Activated CD4-positive, alpha-beta T cell treated with anti-CD3 and anti-CD28 coated beads for 4 hours (primary cell): ENCODE measurements at places on chromosomes 1 and 21.

GRCh38 chr21:43851593-43851992 is 13.4 kb upstream of the AGPAT3 start:
- DNase-seq, result no peak

GRCh38 chr1:47409311-47410067 is 6.6 kb upstream of the FOXE3 start:
- DNase-seq, result no peak

DNA sequence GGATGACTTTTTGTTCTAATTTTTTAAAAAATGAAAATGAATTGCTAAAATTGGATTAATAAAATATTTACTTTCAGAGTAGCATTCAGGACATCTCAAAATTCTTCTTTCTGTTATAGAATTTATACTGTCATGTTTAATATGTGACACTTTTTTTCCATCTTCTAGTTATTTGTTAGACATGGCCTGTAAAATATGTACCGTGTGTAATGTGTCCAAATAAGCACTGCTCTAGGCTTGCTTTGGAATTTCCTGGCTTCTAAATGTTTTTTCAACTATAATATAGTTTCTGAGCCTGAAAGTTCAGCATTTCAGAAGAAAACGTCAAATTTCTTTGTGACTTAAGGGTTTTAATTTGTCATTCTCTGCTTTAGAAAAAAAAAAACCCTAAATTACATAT is 243.6 kb downstream of the DNM3 start:
- DNase-seq, result no peak

- no peak for DNase-seq
Measured at GRCh38 chr1:60791226-60791625, 291.1 kb upstream of the NFIA start.

DNA sequence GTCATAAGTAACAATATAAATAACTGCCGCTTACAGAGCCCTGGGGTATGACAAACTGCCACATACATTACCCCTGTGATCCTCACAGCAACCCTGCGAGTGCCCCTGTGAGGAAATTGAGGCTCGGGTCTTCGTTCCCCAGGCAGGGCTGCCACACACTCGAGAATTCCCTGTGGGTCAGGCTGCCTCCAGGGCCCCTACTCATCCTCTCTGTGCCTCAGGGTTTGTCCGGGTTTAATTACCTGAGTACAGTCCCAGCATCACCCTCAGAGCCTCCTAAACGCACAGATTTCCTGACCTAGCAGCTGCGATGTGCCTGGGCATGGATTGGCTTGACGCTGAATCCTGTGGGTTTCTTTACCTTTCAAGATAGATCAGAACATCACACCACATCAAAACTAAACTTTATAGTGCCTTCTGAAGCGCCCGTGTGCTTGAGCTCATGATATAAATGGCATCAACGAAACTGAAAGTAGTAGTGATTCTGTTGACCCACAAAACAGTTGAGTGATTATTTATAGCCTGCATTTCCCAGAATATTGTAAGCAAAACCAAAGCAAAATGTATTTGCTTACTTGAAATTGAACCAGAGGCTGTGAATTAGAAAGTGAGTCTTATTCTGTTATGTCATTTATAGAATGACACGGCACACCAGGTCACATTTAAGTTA is 14.0 kb downstream of the SLC37A1 start:
- DNase-seq, result peak; percentile 30

- no peak for DNase-seq
Measured at GRCh38 chr1:89476072-89476471, 48.6 kb upstream of the LRRC8B start.

- no peak for DNase-seq
Measured at GRCh38 chr1:226863446-226863845, 7.0 kb upstream of the PSEN2 start.

DNA sequence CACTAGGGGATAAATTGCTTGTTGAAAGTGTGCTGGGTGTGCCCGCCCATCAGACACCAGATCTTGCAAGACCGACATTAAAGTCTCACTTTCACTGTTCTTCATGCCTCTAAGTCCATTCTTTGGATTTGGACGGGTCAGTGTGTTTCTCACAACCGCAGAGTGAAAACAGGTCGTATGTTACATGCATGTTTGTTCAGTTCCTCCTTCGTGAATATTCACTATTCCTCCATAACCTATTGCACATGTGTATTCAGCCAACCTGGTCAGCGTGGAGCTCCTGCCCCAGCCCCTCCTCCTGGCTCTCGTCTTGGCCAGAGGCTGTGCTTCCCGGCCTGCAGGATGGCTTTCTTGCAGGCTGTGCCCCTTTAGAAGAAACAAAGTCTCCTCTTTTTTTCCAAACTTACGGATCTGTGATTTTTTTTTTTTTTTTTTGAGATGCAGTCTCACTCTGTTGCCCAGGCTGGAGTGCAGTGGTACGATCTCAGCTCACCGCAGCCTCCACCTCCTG is 2.2 kb upstream of the KRTAP10-6 start:
- no peak for DNase-seq

GRCh38 chr1:64493831-64494230 is 23.9 kb downstream of the CACHD1 start:
- no peak for DNase-seq

GRCh38 chr1:165575468-165576099 is 31.8 kb downstream of the LRRC52 start:
- no peak for DNase-seq

- no peak for DNase-seq
Measured at GRCh38 chr1:47985018-47985417, 12.2 kb downstream of the TRABD2B start.

GRCh38 chr1:157025385-157025784 is 20.2 kb downstream of the ARHGEF11 start:
- no peak for DNase-seq

DNA sequence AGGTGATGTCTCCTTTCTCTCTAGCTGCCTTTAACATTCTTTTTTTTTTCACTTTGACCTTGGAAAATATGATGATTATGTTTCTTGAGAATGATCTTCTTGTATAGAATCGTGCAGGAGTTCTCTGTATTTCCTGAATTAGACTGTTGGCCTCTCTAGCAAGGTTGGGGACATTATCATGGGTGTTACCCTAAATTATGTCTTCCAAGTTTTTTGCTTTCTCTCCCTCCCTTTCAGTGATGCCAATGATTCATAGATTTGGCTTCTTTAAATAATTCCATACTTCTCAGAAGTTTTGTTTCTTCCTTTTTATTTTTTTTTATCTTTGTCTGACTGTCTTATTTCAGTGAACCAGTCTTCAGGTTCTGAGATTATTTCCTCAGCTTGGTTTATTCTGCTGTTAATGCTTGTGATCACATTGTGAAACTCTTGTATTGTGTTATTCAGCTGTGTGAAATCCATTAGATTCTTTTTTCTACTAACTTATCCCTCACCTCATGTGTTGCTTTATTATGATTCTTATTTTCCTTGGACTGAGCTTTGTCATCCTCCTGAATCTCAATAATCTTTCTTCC is 268.4 kb upstream of the NRIP1 start:
- no peak for DNase-seq

DNA sequence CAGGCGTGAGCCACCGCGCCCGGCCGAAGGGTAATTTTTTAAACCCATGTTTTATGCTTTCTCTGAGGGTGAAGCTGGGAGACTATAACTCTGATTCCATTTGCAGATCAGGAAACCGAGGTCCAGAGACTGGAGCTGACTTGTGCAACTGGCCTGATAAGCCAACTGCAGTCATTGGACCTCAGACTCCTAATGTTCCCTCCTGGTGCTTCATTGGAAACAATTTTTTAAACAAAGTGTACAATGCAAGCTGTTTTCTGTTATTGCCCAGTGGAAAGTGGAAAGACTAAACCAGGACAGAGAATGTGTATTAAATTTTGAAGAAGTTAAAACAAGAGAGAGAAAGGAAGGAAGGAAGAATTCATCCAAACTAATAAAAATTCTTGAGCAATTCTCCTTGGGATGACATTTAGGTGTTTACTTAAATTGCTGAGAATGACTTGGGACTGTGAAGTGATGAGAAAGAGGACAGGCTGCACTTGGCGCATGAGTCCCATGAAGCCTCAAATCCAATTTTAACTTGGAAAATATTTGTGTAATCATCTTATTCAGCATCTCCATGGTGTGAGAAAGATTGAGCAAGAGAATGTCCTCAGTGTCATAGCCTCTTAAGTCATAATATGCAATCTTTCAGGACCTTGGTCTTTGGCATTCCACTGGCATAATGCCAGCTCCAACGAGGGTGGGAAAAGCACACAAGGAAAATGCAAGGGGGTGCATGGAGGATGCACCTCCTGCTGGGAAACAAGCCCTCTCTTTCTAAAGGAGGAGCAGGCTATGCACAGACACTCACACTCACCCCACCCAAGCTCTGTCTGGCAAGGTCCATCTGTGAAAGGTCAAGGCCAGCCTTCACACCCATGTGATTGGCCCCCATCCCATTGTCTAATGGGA is 342.0 kb downstream of the SIPA1L2 start:
- DNase-seq, result no peak

- no peak for DNase-seq
Measured at GRCh38 chr1:202249436-202249835, 55.8 kb downstream of the LGR6 start.
